ENCODE measurements at places on chromosomes 3 and 15.

- DNase-seq, result no peak
Observed at GRCh38 chr3:10983219-10983916, 9.2 kb upstream of the SLC6A1 start.

DNA sequence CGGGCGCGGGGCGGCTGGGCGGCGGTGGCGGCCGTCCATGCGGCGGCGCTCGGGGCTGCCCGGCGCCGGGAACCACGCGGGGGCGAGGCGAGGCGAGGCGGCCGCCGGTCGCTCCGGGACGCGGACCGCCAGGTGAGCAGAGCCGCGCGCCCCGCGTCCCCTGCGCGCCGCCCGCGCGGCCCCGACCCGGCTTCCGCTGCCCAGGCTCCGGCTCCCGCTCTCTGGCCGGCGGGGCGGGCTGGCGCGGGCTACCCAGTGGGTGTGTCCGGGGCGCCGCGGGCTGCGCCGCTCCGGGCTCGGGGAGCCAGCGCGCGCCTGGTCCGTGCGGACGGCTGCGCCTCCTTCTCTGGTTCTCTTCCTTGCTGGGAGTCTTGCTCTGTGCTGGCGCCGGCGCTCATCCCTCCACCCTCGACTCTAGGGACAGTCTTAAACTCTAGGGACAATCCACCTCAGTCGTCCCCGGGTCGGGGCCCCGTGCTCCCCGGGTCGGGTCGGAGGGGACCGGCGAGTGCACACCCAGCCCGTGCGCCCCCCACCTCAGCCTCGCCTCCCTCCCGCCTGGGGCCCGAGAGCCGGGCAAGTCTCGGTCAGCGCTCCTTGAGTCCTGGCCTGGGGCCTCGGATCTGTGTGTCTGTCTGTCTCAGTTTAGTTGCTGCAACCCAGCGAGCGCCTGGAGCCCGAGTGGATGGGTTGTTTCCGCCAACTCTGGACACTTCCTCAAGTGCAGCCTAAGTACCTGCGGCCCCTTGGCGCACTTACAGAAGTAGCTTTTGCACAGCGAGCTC is 488 bp downstream of the THSD4 start:
- DNase-seq, result no peak

GRCh38 chr3:115823083-115823482 is 199.8 kb downstream of the GAP43 start:
- DNase-seq, result no peak

DNA sequence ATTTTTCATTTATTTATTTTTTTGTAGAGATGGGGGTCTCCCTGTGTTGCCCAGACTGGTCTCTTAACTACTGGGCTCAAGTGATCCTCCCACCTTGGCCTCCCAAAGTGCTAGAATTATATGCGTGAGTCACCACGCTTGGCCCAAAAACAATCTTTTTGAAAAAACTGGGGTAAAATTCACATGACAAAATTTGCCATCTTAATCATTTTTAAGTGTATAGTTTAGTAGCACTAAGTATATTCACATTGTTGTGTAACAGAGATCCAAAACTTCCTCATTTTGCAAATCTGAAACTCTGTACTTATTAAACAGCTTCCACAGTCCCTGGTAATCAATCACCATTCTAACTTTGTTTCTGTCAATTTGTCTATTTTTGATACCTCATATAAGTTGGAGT is 5.2 kb downstream of the SNX1 start:
- DNase-seq, result no peak

DNA sequence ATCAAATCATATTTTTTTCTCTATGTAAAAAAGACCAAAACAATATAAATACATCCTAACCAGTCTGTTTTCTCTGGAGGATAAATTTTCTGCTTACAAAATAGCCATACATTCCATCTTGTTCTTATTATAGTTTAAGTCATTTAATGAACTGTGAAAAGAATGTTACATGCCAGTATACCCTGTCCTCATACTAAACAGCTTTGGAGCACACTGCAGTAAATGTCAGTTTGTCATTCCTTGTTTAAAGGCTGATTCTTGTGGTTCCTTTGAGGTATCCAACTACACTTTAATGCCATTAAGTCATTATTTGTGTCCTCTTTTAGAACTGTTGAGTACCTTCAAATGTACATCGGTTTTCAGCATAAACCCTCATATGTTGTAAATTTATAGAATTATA is 52.7 kb upstream of the DCBLD2 start:
- no peak for DNase-seq

DNA sequence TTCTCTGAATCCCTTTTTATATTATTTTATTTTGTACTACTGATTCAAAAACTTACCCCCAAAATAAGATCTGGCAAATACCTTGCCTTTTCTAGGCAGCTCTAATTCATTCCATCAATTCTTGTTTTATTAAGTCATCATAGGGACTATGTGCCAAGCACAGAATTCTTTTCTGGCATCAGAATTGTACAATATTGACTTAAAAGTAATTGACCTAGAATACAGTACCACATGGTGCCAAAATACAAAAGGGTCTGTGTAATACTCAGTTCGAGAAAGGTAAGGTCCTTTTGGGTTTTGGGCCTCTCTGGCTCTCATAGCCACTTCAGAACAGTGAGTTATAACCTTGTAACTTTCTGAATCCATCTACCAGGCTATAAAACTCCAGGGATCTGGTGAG is 46.2 kb downstream of the KBTBD8 start:
- no peak for DNase-seq

- DNase-seq, result no peak
Observed at GRCh38 chr15:98937413-98938104, 70.0 kb downstream of the PGPEP1L start.

- DNase-seq, result no peak
Observed at GRCh38 chr3:140128631-140129030, 193.6 kb downstream of the CLSTN2 start.

DNA sequence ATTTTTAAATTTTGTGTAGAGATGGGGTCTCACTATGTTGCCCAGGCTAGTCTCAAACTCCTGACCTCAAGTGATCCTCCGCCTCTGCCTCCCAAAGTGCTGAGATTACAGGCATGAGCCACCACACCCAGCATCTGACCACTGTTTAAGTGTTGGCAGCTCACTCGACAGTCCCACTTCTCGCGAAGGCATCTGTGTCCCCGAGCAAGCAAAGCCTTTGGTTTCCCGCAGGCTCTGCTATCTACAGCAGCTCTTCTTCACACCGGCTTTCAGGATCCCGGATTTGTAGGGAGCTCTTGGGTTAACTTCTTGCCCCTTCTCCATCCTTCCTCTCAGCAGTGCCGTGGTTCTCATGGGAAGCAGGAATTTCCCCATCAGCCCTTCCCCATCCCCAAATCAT is 240.9 kb downstream of the VPS13C start:
- no peak for DNase-seq

- DNase-seq, result no peak
Observed at GRCh38 chr3:4883011-4883410, 96.2 kb upstream of the BHLHE40 start.

GRCh38 chr3:16251316-16252085 is 13.2 kb downstream of the DPH3 start:
- DNase-seq, result no peak

- no peak for DNase-seq
Observed at GRCh38 chr3:39108200-39108710, 775 bp downstream of the TTC21A start.

DNA sequence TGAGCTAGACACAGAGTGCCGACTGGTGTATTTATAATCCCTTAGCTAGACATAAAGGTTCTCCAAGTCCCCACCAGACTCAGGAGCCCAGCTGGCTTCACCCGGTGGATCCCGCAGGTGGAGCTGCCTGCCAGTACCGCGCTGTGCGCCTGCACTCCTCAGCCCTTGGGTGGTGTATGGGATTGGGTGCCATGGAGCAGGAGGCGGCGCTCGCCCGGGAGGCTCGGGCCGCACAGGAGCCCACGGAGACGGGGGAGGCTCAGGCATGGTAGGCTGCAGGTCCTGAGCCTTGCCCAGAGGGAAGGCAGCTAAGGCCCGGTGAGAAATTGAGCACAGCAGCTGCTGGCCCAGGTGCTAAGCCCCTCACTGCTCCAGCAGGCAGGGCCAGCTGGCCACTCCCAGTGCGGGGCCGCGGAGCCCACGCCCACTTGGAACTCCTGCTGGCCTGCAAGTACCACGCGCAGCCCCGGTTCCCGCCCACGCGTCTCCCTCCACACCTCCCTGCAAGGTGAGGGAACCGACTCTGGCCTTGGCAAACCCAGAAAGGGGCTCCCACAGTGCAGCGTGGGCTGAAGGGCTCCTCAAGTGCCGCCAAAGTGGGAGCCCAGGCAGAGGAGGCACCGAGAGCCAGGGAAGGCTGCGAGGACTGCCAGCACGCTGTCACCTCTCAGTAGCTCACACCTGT is 109.7 kb downstream of the NSMCE3 start:
- DNase-seq, result no peak

- DNase-seq, result no peak
Observed at GRCh38 chr15:92614791-92615785, 40.5 kb downstream of the FAM174B start.

GRCh38 chr3:43732747-43733425 is 42.1 kb downstream of the ABHD5 start:
- no peak for DNase-seq

DNA sequence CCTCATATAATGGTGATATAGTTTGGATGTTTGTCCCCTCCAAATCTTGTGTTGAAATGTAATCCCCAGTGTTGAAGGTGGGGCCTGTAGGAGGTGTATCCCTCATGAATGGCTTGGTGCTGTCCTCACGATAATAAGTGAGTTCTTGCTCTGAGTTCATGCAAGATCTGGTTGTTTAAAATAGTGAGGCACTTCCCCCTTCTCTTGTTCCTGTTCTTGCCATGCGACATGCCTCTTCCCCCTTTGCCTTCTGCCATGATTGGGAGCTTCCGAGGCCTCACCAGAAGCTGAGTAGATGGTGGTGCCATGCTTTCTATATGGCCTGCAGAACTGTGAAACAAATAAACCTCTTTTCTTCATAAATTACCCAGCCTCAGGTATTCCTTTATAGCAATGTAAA is 39.2 kb downstream of the REC114 start:
- DNase-seq, result no peak

GRCh38 chr3:55476515-55476914 is 10.6 kb downstream of the WNT5A start:
- DNase-seq, result no peak

DNA sequence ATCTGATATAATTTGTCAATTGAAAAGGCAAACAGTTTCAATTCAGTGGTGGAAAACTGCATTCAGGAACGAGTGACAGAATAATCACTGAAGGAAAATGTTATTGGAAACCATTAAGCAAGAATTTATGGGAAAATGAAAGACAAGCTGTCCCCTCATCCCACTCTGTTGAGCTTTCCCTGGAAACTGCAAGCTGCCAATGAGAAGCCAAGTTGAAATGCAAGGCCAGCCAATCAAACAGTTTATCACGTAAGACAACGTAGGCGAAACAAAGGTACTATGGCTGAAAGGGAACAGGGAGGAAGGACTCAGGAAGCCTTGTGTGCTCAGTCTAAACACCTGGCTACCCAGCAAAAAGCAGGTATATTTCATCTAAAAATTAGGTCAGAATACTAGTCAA is 187.9 kb upstream of the ATP10A start:
- no peak for DNase-seq

- DNase-seq, result no peak
Observed at GRCh38 chr3:114887806-114888205, 259.3 kb downstream of the ZBTB20 start.

DNA sequence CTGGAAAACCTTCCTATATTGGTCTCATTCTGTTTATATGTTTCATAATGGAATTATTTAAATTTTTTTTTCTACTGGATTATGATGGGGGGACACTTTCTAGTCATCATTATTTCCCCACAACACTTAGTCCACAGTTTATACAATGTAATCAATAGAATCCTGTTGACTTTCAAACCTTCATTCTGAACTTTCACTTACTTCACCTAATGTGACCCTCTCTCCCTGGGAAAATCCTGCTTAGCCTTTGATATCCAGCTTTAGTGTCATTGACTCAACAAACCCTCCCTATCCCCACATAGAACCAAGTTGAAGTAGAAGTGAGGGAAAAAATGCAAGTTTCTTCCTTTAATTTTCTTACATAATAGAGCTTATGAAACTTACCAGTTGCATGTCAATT is 666.0 kb downstream of the MECOM start:
- DNase-seq, result no peak

DNA sequence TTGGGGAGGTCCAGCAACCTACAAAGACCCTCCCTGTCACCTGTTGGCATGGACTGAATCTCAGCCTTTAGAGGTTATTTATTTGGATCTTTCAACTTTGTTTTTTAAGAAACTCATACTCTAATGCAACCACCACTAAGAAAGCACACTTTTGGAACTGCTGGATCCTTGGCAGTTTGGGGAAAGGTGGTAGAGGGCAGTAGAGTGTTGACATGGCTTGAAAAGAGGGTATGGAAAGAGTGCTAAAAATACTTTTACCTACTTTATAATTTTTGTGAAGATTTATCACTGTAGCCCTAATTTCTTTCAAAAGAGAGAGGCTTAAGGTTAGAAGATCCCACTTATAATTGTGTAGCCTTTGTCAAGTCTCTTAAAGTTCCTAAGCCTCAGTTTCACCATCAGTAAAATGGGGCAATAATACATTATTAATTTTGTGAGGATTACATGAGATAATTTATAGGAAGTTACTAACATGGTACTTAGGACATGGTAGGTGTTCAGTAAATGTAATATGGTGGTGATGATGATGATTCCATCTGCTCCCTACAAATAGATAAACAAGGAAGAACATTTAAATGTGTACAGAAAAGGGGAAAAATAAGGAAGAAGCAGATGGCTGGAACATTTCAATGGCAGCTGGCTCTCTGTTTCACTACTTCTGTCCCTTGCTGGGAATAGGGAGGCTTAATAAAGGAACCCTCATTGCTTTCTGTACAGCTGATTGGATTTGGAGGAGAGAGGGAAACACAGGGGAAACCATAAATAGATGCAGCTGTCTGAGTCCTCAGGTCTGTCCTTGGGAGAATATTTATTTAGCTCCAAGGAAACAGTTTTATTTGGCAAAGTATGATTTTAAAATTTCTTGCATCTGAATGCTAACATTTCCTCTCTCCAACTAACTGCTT is 208.4 kb upstream of the ADAMTS9 start:
- DNase-seq, result no peak

DNA sequence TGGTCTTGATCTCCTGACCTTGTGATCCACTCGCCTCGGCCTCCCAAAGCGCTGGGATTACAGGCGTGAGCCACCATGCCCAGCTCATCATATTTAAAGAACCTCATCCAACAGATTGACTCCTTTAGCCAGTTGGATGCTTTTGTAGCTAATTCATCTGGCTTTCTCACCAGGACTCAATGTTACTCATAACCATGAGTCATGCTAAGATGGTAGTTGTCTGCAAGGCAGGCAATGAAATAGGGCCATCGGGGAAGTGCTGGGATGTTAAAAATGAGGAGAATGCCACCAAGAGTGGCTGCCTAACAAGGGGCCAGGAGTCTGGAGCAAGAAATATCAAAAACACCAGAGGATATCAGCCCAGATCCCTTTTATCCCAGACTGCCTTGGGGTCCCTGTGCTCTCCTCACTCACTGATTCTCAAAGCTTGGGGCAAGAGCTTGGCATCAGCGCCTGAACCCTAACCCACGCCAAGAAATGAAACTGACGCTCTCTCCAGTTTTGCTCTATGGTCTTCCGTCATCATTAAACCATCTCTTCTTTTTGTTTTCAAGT is 7.4 kb upstream of the PCOLCE2 start:
- no peak for DNase-seq

GRCh38 chr3:137514853-137515252 is 249.3 kb upstream of the SOX14 start:
- DNase-seq, result no peak

All from T-helper 9 cell (primary cell).